ENCODE measurements at places on chromosomes 7 and 10.

DNA sequence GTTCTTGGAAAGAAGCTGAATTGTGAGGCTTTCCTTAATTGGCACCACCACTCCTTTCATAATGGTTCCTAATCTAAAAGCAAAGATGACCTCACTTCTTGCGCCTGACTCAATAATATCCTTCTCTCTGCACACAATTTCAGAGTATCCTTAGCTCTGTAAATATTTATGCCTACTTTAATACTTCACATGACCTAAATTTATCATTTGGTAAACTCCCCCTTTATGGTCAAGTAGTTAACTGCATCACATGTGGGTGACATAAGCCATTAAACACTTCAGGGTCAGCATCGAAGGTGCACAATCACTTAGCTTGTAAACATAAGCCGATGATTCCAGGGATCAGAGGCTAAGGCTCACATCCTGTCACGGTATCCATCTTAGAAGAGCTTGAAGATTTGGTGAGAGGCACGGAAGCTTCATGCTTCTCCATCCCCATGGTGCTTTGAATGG lies 7.3 kb upstream of the RHOBTB1 start:
- DNase-seq, result no peak

DNA sequence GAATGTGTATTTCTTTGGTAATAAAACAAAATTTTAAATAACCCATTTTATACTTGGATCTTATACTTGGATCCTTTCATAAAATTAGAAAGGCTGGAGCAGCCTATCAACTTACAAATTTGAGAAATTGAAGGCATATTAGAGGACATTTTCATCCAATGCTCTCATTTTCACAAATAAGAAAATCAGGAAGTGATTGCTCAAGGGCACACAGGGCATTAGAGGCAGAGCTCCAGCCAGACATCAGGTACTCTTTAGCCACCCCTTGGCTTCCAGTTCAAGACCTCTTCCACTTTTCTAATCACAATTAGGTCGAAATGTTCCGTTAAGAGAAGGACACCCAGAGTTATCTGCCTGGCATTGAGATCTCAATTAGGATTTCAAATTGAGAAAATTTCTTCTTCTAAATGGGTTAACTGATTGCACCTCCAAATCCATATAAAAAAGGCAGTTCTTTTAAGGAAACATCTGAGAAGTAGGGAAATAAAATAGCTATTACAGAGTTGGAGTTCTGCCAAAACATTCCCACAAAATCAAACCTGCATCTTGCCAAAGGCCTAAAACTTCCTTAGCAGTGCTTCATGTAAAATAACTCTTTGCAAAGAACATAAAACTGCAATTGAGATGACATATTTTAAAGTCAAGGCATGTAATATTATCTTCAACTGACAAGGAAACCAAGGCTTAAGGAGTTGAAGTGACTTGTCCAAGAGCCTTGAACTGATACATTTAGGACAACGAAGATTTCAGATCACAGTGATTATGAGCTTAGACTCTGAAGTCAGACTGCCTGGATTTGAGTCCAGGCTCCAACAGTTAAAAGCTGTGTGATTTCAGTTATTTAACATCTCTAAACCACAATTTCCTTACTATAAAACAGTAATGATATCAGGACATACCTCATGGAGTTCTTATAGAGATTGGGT lies 2.4 kb downstream of the ACTA2 start:
- DNase-seq, result no peak

GRCh38 chr10:3995302-3996210 lies 210.5 kb upstream of the KLF6 start:
- DNase-seq, result no peak

GRCh38 chr10:132385389-132385667 lies 11.7 kb upstream of the PWWP2B start:
- DNase-seq, result no peak

- no peak for DNase-seq
Measured at GRCh38 chr7:114363292-114363691, 51.3 kb upstream of the FOXP2 start.

GRCh38 chr10:24889639-24890038 lies 62.8 kb downstream of the PRTFDC1 start:
- DNase-seq, result no peak

- no peak for DNase-seq
Measured at GRCh38 chr10:32390193-32390592, 43.2 kb upstream of the EPC1 start.

DNA sequence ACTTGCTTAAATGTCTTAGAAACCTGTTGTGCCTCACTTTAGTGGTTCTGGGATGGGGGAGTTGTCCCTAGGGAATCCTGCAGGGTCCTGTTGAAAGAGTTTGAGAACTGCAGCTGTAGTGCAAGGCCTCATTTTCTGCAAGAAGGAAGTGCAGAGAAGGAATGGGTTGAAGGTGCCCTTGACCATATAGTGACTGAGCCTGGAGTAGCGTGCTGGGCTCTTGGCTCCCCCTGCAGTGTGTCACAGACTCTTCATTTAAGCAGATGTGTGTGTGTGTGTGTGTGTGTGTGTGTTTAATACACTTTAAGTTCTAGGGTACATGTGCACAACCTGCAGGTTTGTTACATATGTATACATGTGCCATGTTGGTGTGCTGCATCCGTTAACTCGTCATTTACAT lies 92.2 kb downstream of the GRK5 start:
- DNase-seq, result no peak

DNA sequence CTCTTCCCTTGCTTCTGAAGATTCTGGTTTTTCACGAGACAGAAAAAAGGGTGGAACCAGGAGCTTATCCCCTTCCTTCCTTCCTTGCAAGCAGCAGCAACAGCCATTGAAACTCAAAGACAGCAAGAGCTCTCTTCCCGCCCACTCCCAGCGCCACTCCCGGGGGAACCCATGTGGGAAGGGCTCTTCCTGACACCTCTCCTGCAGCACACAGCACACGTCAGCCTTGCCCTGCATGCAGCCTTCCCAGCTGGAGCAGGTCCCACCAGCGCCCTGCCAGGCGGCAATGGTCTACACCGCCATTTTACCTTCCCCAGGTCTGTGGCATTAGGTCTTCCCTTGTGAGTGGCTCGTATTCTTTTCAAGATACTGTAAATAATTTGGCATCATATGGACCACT lies 161.8 kb downstream of the MGMT start:
- DNase-seq, result no peak

- no peak for DNase-seq
Measured at GRCh38 chr7:101319401-101319800, 2.2 kb downstream of the IFT22 start.

DNA sequence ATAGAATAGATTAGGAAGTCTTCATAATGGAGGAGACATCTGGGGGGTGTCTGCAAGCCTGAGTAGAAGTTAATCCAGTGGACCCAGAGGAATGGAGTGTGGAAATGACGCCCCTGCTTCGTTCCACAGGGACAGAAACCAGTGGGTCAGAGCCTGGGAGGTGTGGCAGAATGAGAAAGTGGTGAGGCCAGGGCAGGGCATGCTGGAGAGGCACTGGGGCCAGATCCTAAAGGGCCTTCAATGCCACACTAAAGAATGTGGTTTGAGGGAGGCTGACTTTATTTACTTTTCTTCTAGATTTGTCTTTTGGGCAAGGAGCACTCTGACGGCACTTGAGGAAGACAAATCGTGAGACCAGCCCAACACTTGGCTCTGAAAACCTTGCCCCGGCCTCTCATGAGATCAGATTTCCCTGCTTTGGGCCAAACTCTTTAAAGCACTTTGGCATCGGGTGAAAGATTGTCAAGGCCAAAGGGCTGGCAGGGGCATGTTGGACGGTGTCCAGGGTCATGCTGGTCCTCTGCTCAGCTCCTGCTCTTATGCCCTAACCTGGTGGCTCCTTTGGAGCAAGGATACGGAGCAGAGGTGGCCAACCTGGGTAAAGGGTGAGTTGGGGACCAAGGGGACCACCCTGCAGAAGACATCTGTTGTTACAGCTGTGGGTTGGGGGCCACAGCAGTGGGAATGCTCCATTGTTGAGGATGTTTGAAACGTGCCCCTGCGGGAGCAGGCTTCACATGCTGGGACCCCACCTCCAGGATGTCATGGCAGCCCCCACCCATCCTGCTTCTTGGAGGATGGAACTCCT lies 157.0 kb upstream of the ZMIZ1 start:
- no peak for DNase-seq

DNA sequence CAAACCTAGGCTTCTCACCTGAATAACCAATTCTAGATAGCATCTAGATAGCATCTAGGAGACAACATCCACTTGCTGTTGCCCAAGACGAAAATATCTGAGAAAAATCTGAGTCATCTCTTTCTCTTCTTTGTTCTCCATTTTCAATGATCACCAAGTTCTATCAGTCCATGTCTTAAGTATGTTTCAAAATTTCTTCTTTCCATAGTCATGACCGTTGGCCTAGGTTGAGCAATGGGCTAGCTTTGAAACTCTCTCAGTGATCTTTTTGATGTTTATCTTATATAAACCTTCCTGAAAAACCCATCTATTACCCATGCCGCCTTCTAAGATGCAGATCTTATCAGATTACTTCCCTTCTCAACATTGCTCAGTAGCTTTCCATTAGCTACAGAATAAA lies 23.4 kb upstream of the CASD1 start:
- DNase-seq, result no peak

DNA sequence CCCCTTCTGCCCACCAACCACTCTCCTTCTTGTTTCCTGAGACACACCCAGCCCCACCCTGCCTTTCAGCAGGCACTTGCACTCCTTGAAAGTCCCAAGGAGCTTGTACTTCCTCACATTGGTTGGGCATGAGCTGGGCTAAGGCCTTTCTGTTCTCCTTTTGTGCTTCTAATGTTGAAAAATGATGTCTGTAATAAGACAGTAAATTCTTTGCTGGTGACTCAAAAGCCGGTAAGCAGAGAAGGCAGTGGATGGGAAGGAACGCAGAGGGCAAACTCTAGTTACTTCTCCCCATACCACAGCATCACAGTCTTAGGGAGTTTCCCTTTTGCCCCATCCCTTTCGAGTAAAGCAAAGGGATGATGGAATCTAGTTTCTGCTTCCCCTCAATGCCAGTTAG lies 185.6 kb downstream of the PLXNA4 start:
- no peak for DNase-seq

- DNase-seq, result peak; percentile 18
Measured at GRCh38 chr7:106313456-106313901, 28.7 kb upstream of the NAMPT start.

GRCh38 chr7:129072479-129073011 lies 17.6 kb upstream of the TNPO3 start:
- DNase-seq, result no peak

- DNase-seq, result no peak
Measured at GRCh38 chr7:6197801-6198551, 74.4 kb downstream of the CYTH3 start.

GRCh38 chr10:51302316-51302715 lies 228.0 kb downstream of the PRKG1 start:
- DNase-seq, result no peak

DNA sequence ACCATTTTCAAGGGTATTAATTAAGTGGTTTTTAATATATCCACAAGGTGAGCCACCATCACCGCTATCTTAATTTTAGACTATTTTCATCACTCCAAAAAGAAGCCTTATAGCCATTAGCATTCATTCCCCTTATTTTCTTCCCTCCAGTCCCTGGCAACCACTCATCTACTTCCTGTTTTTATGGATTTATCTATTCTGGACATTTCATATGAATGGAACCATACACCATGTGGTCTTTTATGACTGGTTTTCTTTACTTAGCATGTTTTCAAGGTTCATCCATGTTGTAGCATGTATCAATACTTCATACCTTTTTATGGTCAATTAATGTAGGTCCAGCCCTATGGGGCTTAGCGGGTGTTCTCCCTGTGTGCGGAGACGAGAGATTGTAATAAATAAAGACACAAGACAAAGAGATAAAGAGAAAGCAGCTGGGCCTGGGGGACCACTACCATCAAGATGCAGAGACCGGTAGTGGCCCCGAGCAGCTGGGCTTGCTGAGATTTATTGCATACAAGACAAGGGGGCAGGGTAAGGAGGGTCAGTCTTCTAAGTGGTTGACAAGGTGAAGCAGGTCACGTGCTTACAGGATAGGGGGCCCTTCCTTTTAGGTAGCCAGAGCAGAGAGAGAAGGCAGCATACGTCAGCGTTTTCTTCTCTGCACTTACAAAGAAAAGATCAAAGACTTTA lies 14.6 kb downstream of the WBP1L start:
- DNase-seq, result no peak

GRCh38 chr10:60463746-60464145 lies 74.1 kb upstream of the ANK3 start:
- DNase-seq, result no peak

- DNase-seq, result no peak
Measured at GRCh38 chr10:126569513-126570244, 100.8 kb downstream of the C10orf90 start.

DNA sequence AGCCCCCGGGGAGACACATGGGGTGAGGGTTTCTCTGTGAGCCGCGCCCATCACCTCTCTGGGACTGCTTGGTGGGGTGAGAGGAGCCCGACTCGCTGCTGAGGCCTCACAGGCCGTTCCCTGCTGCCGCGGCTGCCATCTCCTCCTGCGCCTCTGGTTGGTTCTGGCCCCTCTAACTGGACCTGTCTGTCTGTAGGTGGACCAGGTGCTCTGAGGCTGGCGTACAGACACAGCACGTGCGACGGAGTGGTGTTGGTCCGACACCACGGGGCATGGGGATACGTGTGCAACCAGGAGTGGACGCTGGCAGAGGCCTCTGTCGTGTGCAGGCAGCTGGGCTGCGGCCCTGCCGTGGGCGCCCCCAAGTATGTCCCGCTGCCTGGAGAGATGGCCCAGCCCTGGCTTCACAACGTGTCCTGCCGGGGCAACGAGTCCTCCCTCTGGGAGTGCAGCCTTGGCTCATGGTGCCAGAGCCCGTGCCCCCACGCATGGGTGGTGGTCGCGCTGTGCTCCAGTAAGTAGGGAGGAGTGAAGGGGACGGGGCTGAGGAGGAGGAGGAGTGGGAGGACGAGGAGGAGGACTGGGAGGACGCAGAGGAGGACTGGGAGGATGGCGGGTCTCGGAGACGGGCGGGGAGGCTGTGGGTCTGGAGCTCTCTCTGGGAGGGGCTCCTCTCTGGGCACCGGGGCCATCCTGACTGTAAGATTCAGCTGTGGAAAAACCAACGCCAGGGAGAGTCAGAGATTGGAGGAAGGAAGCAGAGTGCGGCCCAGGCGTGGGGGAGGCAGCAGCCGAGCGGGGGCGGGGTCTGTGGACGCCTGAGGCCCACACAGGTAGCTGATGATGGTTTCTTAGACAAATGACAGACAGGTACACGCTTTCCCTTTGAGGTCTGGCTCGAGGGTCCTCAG lies 2.6 kb downstream of the SCART1 start:
- DNase-seq, result no peak
